ENCODE measurements at places on chromosomes 1 and 21.

DNA sequence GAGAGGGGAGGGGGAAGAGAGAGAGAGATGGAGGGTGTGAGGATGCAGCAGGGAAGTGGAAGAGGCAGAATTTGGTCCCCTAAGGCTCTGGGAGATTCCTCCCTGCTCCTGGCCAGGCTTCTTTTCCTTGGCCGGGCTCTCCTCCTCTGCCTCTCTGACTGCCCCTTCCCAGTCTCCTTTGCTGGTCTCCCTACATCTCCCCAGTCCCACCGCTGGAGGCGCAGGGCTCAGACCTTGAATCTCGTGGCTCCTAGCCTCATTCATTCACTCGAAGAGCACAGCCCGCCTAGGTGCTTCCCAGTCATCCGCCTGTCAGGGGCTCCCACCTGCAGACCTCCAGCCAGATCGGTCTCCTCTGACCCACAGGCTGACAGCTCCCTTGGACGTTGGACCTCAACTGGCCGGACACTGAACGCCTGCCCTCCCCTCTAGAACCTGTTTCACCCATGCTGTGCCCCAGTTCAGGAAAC is 76.5 kb downstream of the VWA5B1 start:
- DNase-seq = no peak

DNA sequence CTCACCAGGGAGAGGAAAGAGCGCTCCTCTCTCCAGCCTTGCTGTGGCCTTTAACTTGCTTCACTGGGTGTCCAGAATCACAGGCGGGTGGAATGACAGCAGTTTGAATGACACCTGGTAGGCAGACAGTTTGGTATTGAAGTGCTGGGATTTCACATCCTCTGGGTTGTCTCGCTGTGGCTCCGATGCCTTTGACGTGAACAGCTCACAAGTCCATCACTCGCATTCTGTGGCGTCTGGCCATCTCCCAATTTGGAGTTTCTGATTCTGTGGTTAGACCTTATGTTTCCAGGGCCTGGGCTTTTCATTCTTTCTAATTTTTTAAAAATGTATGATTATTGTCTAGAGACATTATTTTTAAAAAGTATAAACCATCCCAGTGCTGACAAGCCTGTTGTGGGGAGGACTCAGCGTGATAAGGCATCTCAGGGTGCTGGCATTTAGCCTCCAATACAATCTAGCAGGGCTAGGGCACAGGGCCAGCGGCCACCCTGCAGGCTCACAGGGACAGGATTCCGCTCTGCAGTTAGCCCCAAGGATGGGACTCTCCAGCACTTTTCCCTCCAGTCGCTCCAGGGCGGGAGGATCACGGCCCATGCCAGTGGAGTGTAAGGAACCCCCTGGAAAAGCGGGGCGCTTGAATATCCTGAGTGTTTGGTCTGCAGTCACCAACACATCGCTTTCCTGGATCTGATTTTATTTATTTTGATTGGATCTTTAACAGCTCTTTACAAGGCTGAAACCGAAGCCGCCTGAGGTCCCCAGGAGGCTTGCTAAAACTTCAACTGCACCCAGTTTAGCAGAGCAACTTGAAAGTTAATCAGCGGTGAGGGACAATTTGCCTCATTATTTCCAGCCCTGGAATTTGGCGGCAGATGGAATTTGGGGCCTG is 178.3 kb downstream of the TRABD2B start:
- DNase-seq = no peak

DNA sequence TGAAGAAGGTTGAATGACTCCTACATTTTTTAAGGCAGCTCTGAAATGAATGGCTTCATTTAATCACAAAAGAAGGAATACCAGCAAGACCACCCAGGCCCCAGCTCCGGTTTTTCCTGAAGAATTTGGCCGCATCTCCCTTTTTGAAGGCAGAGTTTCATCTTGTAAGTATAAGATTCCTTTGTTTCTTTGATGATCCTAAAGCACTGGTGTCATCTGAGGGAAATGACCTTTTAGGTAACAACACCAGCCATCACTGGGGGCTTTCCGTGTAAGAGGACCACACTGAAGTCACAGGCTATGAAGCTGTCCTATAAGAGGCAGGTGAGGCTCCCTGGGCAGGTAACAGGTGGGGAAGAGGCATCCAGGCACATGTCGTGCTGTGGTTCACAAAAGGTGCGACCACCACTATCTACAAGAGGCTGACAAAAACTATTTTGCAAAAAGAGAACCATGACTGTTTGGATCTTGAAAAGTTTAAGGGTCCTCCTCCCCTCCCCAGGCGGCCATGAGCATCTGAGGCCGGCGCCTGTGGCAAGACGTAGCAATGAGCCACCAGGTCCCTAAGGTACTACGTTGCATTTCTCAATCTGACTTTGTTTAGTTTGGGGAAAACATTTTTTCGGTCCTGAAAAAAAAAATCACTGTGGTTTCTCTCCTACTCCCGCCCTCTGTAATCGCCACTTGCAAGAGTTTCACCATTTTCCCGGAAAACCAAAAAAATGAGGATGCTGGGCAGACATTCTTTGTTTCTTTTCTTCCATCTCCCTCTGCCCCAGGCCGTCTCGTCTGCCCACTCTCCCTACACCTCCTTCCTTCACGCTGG is 46.3 kb upstream of the IRF2BP2 start:
- no peak for DNase-seq

DNA sequence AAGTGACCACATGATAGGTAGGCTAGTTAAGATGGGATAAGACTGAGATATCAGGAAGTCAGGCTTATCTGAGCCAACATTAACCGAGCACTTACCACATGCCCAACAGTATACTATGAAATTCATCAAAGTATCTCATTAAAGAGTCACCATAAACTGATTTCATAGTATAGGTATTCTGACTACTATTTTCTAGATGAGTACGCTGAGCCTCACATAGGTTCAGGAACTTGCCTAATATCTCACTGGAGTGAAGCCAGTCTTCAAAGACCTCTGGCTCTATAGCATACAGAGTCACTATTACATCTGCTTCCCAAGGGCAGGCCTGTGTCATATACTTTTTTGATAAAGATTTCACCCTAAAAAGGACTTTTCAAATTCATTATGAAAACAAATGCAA is 115.6 kb upstream of the NGF start:
- no peak for DNase-seq

DNA sequence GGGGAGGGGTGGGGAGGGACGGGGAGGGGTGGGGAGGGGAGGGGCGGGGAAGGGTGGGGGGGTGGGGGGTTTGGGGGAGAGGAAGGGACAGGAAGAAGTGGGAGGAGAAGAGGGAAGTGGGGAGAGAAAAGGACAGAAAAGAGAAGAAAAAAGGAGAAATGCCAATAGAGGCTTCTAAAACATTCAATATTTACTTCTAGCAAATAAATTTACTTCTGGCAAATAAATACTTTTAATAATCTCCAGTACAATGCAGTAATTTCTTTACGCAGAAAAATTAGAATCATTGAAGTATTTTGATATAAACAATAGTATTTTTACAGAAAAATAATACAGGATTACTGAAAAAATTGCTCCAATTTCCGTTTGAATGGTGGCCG is 9.4 kb upstream of the GPR161 start:
- DNase-seq = no peak

- no peak for DNase-seq
Observed at GRCh38 chr1:230003409-230003808, 63.6 kb upstream of the GALNT2 start.

Data from NCI-H2171 treated with DMSO at 0.1 percent for 48 hours (cell line).